ENCODE measurements at places on chromosomes 2 and 18.

GRCh38 chr2:127877136-127877535, 8.6 kb downstream of the AMMECR1L start:
- DNase-seq, result no peak

DNA sequence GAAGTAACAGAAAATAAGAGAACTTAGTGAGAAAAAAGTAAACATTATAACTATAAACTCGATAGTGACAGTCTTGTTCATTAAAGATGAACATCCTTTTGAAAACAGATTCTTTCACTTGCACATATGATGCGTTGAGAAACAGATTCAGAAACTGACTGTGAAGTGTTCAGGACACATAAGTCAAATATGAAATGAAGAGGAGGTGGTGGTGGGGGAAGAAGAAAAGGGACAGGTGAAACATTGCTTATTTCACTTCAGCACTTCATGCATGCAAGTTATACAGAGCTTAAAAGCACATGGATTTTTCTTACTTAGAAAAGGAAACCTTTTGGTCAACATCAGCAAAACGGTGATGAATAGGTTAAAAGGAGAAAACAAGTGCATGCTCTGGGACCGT, 42.5 kb downstream of the STAT4 start:
- DNase-seq, result no peak

GRCh38 chr2:233156001-233156400, 95.5 kb upstream of the ATG16L1 start:
- no peak for DNase-seq

GRCh38 chr2:236180831-236181453, 12.8 kb upstream of the GBX2 start:
- no peak for DNase-seq

- DNase-seq, result no peak
Observed at GRCh38 chr2:139439100-139439499, 658.9 kb upstream of the NXPH2 start.

DNA sequence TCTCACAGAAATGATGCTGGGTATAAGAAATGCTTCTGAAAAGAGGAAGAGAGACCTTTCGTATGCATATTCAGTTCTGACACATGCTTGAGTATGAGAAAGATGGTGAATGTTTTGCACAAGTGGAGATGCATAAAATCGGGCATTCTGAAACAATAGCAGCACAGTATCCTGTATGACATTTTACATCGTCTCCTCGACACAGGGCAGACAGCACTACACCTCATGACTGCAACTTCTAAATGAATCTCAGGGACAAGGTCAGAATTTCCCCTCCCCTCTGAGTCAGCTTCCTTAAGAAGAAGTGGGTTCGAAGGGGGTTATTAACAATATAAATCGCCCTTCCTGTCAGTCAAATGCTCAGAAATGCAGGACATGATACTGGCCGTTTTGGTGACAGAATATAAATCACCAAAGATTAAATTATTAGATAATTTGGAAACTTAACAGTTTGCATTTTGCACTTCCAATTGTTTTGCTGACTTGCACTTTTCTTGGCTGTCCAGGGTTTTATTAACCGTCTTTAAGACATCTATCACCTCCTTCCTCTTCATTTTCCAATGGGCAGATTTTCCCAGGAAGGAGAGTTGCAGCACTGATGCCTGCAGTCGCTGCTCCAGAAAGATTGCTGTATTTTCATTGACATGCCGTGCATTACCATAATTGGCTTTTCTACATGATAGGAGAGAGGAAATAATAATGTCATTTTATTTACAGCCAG, 57.2 kb downstream of the TSHZ1 start:
- DNase-seq, result no peak

- DNase-seq, result peak; percentile 36
Observed at GRCh38 chr2:27431395-27431794, 3.0 kb downstream of the NRBP1 start.

- no peak for DNase-seq
Observed at GRCh38 chr18:31679133-31679742, 5.1 kb downstream of the B4GALT6 start.

GRCh38 chr2:105072039-105072438, 34.2 kb downstream of the MRPS9 start:
- peak; percentile 11 for DNase-seq

DNA sequence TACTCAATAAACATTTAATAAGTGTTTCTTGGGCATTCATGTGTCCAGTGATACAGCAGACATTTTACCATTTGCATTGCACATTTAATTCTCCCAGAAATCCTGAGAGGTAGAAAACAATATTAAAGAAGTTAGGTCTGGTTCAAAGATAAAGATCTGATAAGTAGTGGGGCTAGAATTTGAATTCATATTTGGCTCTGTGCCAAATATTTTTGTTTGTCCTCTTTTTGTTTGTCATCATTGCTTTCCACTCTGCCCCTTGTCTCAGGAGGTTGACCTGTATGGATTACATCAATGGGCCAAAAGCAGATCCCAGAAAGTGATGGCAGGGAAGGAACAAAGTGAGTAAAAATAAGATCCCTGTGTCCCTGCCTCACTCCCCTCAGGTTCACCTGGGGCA, 441.9 kb upstream of the PKDCC start:
- DNase-seq, result no peak

DNA sequence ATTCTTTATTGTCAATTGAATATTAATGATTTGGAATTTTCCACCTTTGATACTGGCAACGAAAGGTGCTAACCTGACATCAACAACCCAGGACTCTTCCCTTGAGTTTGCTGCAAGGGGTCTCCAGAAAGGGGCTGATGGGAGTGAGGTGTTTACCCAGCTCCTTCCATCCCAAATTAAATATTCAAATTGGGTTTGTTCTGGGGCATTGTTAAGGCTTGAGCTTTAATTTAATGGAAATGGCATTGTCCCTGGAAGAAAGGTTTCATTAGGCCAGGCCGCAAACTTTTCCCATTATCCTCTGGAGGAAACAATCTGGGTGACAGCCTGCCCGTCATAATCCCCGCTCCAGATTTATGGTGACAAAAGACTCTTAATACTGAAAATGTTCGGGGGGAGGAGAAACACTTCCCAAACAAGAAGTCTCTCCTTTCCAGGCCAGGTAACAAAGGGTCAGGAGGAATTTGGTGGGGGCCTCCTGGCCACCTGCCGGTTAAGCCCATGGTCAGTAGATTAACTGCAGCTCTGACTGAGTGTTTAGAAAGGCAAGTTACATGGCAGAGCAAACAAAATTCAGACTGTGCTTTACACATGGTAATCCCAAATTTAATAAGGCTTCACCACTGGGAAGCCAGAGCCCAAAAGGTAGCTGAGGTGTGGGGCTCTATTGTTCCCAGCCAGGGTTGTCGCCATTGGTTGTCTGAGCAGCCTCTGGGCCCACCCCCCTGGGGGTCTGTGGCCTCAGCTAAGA, 151.4 kb upstream of the SIX3 start:
- DNase-seq, result no peak

DNA sequence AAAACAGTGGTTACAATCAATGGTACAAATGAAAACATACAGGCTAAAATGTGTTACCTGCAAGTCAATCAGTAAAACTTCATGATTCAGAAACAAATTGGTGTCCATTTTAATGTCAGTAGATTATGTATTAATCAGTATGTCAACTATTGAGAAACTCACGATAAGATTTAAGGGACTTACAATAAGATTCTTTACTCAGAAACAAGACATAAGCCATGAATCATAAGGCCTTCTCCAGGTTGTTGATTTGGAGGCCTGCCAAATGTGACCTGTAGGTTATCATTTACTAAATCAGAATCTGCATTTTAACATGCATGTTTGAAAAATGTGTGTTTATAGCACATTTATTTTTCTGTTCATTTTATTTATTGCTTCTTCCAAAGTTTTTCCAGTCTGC, 623.1 kb downstream of the CCDC85A start:
- no peak for DNase-seq

All from stimulated activated naive CD8-positive, alpha-beta T cell treated with anti-CD3 and anti-CD28 coated beads, Interleukin-15, amount 100 ng/mL, for 72 hours (primary cell).